Femur (tissue), 1 donor: ENCODE measurements at places on chromosomes 2 and 18.
A peak's percentile ranks its signal among the peaks of the same experiment; 100 is the strongest.

- no peak for DNase-seq
Observed at GRCh38 chr2:118687192-118687591, 160.3 kb downstream of the EN1 start.

GRCh38 chr2:241064008-241064801, 37.9 kb downstream of the MTERF4 start:
- peak; percentile 24 for DNase-seq

- DNase-seq, result no peak
Observed at GRCh38 chr18:9539283-9539682, 64.0 kb downstream of the RALBP1 start.

DNA sequence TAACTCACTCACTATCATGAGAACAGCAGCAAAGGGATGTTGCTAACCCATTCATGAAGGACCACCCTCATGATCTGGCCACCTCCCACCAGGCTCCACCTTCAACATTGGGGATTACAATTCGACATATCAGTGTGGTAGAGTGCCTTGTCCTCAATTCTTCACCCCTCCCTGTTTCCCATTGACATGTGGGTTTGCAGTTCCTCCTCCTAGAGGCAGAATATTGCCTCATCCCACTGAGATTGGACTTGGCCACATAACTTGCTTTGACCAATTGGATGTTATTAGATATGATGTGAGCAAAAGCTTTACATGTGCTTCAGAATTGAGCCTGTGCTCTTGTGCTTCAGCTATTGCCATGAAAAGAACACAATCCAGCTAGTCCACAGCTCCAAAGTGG, 217.0 kb upstream of the CXCR4 start:
- no peak for DNase-seq

- no peak for DNase-seq
Observed at GRCh38 chr2:666441-666840, 10.8 kb downstream of the TMEM18 start.

GRCh38 chr2:55968941-55969340, 45.4 kb upstream of the EFEMP1 start:
- no peak for DNase-seq

- no peak for DNase-seq
Observed at GRCh38 chr2:149744865-149745264, 157.3 kb upstream of the MMADHC start.

DNA sequence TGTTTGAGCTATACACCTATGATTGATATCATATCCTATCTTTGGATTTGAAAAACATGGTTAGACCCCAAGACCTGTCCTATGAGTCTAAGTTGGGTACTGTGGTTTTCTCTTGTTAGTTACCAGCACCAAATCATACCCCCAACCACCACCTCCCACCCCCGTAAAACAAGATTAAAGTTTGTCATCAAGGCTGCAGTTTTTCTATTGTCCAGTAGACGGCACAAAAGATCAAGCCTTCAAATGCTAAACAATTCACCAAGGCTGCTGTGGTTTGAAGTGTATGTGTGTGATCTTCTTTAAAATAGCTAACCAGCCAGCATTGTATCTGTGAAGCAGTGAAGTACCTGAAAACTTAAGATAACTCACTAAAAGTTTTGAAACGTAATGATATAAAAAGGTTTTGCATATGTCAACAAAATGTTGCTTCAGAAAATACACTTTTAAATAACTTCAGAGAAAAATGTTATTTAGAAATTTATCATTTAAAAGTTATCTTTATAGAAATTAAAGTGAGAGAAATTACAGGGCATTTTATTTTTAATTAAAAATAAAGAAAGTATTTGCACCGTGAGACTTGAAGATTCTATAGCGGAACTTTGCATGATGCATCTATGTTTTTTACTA, 5.8 kb upstream of the MEIS1 start:
- DNase-seq, result no peak

GRCh38 chr18:78528411-78529258, 451.0 kb upstream of the SALL3 start:
- no peak for DNase-seq

- DNase-seq, result peak; percentile 19
Observed at GRCh38 chr2:120709608-120710041, 26.0 kb upstream of the GLI2 start.
